Breast epithelium (tissue), 4 donors: ENCODE measurements at places on chromosomes 13 and 19.

- no peak for DNase-seq
Measured at GRCh38 chr19:22797040-22797439, 13.1 kb upstream of the ZNF99 start.

GRCh38 chr13:66154976-66155375 is 1075.2 kb downstream of the PCDH9 start:
- DNase-seq, result no peak

- no peak for DNase-seq
Measured at GRCh38 chr13:51258612-51259548, 36.7 kb downstream of the FAM124A start.

GRCh38 chr13:112234131-112234875 is 141.9 kb upstream of the SPACA7 start:
- DNase-seq, result no peak
